ENCODE measurements at places on chromosomes 6 and 20.

DNA sequence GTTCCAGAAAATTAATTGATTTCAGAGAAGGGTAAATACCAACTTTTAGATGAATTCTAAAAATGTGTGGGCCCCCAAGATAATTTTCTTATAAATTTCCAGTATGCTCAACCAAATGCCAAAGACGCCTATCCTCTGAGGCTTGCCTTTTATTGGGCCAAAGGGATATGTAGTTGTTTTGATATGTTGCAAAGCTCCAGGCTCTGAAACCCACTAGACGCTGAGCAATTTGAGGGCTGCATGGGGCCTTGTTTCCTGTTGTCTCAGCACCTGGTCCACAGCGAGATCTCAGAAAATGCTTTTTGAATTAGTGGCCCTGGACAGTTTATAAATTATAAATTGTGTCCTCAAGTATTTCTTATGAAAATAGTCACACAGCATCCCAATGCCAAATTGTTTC lies 397.2 kb downstream of the SAMD5 start:
- no peak for DNase-seq

DNA sequence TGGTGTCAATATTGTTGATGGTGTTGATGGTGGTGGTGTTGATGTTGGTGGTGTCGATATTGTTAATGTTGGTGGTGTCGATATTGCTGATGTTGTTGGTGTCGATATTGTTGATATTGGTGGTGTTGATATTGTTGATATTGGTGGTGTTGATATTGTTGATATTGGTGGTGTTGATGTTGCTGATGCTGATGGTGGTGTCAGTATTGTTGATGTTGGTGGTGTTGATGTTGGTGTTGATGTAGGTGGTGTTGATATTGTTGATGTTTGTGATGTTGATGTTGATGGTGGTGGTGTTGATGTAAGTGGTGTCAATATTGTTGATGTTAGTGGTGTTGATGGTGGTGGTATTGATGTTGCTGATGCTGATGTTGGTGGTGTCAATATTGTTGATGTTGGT lies 240.0 kb downstream of the CDH4 start:
- no peak for DNase-seq

- DNase-seq: peak; percentile 74
Observed at GRCh38 chr6:19836799-19837510, at the start of gene ID4. ID4 (plus strand) TSS chr6:19837370; CDS start chr6:19837755, 385 bp downstream.

GRCh38 chr6:10595731-10596664 lies 74.8 kb downstream of the GCNT2 start:
- no peak for DNase-seq

- peak; percentile 16 for DNase-seq
Observed at GRCh38 chr20:52379723-52380336, 188.3 kb upstream of the ZFP64 start.

DNA sequence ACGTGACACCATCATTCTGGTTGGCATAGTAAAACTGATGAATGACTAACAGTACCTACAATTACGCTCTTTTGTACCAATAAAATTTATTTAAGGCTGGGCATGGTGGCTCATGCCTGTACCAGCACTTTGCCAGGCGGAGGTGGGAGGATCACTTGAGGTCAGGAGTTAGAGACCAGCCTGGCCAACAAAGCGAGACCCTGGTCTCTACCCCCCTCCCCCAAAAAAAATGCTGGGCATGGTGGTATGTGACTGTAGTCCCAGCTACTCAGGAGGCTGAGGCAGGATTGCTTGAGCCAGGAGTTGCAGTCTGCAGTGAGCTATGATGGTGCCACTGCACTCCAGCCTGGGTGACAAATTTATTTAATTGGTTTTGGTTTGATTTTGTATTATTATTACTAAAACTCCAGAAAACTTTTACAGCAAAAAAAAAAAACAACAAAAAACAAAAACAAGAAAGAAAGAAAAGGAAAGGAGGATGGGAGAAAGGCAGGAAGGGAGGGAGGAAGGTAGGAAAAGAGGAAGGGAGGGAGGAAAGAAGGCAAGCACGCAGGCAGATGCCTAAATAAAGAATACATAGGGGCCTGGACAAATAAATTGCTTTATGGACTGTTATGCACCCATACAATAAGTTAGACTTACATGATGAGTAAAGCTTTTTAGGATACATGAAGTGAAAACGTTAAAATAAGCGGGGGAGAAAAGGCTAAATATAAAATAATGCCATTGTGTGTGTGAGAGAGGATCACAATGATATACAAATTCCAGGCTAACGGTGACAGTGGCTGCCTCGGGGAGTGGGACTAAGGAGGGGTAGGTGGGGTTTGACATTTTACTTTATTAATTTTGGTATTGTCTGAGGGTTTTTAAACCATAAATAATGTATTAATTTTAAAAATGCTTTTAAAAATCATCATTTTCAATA lies 682 bp upstream of the ZSCAN9 start:
- no peak for DNase-seq

GRCh38 chr6:5486214-5486613 lies 224.9 kb downstream of the FARS2 start:
- no peak for DNase-seq

DNA sequence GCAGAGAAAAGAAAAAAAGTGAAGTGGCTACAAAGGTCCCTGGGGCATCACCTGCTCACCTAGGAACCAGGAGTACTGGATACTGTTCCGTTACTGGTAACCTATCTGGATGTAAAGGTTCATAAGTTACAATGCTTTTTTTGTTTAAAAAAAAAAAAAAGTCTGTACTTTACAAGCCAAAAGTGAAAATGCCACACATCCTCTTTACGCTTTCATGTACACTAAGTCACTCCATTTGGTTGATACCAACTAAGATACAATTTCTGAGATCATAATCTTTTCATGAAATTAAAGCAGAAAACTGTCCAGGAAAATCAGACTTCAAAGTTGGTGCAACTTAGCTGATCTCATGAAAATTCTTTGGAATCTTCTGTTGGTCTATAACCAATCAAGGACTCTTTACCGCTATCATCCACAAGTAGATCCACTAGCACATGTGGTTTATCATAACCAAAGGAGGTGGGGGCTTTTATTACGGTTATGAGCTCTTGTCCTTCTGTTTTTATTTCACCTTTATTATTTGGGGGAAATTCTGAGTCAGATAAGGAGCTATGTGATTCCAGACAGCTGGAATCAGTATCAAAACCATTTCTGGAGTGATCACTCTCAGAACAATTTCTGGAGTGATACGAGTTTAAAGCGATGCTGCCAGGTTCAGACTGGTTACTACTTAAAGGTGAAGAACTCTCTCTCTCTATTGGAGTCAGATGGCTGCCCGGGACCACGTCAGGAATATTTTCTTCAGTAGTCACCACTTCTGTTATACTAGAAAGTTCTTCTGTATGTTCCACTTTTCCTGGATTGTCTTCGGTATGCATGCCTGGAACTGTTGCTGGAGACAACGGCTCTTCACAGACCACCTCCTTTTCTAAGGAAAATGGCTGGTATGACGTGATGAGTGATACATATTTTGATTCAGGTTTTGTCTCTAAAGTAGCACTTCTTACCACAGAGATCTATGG lies 21.2 kb downstream of the IFNGR1 start:
- DNase-seq: no peak

DNA sequence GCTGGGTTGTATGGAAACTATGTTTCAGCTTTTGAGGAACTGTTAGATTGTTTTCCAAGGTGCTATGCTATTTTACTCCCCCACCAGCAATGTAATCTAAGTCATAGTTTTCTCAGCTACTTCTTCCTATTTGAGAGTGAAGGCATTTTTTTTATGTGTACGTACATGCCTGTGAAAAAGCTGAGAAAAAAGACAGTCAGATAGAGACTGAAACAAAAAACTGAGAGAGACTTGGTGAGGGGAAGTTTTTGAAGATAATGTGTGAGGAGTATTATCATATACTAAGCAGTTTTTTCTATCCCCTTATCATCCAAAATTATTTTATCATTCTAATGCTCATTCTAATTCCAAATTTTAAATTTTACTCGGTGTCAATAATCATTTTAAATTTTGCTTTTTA lies 780.0 kb downstream of the BCKDHB start:
- DNase-seq: no peak

DNA sequence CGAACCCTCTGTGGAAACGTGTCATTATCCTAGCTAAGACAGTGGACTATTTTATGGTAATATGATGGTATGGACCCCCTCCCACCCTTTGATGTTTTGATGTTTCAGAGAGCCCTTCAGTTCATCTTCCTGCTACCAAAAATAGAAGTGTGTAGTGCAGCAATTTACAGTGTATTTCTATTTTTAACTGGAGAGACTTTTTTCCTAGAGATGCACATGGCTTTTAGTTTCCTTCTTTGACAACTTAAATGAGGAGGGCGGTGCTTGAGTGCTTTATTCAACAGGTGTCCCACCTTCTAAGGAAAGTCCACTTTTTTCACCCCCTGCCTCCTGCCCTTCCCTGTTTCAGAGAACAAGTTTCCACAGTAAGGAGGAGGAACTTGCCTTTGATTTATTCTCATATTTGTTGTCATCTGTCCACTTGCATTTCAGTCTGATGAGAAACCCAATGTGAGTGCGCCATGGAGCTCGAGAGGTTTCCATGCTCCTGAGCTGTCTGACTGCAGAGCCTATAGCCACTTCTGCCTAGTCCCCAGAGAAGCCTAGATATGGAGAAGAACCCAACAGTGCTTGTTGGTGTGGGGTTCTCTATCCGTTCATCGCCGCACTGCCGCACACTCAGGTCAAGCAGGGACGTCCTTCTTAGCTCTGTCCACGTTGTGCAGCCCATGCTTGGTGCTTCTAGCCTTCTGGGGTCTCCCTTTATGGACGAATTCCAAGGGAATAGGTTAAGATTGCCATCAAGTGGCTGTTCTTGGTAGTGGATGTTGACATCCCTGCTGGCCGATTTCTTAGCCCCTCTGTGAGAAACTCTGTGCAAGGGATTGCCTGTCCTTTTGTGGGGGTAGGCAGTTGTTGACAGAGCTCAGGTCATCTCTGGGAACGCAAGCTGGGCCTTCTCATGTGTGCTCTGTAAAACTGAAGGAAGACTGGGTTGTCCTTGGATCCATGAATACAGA lies 144.2 kb downstream of the JARID2 start:
- peak; percentile 31 for DNase-seq

GRCh38 chr6:27472182-27472616 lies 706 bp downstream of the ZNF184 start:
- no peak for DNase-seq

Measured in iPS DF 6.9 (cell line).